Liver (tissue), 10 donors: ENCODE measurements at places on chromosomes 2 and 18. TPM values are rescaled to one million over a fixed set of nuclear protein-coding genes. Genes with fewer than 3 reads are reported as not detected.

- H3K27me3 ChIP-seq: no peaks in the 10 kb centered on the region
- no peak overlapping the region for H3K4me3 ChIP-seq
- H3K4me1 ChIP-seq: no peaks in the 10 kb centered on the region
- no peak for DNase-seq
- H3K36me3 ChIP-seq: peaks cover 3% of the 10 kb centered on the region
Observed at GRCh38 chr2:171711351-171711750, 24.1 kb downstream of the DYNC1I2 start.

GRCh38 chr2:32977228-32977758, 30.5 kb downstream of the LTBP1 start:
- peaks cover 9% of the 10 kb centered on the region for H3K4me1 ChIP-seq
- no peaks in the 10 kb centered on the region for H3K27me3 ChIP-seq
- H3K36me3 ChIP-seq: no peaks in the 10 kb centered on the region
- no peak overlapping the region for H3K4me3 ChIP-seq
- H3K27ac ChIP-seq: no peak overlapping the region

The TTC31 gene
- 9.9 TPM for total RNA-seq

The COL4A3 gene
- 2.3 TPM for total RNA-seq

DNA sequence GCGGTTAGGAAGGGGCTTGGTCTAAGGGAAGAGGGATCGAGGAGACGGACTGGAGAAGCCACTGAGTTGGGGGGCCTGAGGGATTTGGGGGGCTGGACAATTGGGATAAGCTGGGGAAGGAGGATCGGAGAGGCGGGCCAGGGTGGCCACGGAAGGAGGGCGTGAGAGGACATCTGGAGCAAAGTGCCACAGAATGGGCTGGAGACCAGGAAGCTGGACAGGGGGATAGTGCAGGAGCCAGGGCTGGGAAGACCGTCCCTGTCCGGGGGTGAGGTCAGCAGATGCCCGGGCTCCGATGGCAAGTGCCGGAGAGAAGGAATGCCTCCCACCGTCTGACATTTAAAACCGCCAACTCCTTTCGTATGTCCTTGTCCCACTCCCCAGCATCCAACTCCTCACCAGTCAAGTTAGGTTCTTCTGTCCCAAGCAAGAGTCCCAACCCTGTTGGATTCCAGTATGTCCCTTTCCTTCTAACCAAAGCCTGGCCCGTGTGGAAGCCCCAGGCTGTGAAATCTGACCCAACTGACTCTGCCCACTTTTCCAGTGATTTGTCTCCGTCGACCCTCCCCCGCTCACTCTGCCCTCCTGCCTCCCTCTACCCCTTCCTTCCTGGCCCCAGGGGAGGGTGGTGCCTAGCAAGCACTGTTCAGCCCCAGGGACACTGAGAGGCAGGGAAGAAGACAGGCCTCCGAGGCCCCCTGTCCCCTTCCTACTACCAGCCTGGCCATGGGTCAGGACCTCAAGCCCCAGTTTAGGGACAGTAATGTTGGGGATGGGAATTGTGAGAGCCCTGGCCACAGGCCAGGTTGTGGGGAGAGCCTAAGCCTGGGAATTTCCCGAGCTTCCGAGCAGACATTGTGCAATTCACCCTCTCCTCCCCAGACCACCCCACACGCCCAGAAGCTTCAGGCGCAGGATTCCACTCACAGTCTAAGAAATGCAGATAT, 31.5 kb upstream of the TMBIM1 start:
- H3K36me3 ChIP-seq: no peaks in the 10 kb centered on the region
- peak overlapping the region; percentile 86 for H3K4me3 ChIP-seq
- no peaks in the 10 kb centered on the region for H3K27me3 ChIP-seq
- peaks cover 39% of the 10 kb centered on the region for H3K4me1 ChIP-seq
- H3K27ac ChIP-seq: peak overlapping the region; percentile 86

The CTLA4 gene
- total RNA-seq: not detected

DNA sequence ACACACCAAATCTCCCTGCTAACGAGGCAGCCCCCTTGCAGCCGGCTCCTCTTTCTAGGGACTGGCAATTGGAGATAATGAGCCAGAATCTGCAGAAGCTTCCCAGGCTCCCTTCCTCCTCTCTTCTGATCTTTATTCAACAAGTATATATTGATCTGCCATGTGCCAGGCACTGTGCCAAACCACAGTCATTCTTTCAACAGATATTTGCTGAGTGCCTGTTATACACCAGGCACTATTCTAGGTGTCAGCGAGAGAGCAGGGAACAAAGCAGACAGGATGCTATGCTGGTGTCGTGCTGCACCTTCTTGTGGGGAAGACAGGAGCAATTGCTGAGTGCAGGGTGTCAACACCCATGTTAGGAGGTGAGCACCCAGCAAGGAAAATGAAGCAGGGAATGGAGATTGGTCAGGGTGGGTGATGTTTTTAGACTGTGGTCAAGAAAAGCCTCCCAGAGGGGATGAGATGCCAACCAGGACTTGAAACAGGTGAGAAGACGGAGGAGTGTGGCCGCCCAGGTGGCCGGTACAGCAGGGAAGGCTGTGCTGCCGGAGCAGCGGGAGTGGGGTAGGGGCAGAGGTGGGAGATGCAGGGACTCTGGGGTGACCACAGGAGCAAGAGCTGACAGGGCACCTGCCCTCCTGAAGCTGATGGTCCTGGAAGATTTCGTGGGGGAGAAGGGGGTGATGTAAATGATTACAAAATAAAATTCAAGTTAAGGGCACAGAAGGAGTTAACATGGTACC, 307.6 kb upstream of the RAB12 start:
- no peak for DNase-seq
- H3K36me3 ChIP-seq: no peaks in the 10 kb centered on the region
- no peak overlapping the region for H3K27ac ChIP-seq
- no peak overlapping the region for H3K4me3 ChIP-seq

GRCh38 chr18:67142604-67143003, 373.9 kb downstream of the DSEL start:
- H3K36me3 ChIP-seq: no peaks in the 10 kb centered on the region
- H3K27ac ChIP-seq: no peak overlapping the region
- H3K27me3 ChIP-seq: no peaks in the 10 kb centered on the region
- DNase-seq: no peak
- no peak overlapping the region for H3K4me3 ChIP-seq

DNA sequence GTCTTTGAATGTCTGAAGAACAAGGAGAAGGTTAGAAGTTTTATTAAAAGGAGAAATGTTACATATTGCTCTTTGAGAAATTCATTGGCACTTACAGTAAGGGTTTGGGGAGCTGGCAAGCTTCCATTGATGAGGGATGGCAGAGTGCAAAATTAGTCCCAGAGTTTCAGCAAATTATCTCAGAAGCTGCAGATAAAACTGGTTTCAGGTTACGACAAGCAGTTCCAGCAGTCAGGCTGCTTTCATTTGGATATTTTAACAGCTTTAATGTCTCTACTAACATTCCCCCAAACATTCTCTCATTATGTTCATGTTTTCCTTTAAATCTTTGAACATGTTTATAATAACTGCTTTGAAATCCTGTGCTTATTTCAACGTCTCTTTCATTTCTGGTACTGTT, 153.1 kb downstream of the TTC27 start:
- no peak for DNase-seq
- H3K4me1 ChIP-seq: no peaks in the 10 kb centered on the region
- no peaks in the 10 kb centered on the region for H3K27me3 ChIP-seq
- no peak overlapping the region for H3K4me3 ChIP-seq
- H3K27ac ChIP-seq: no peak overlapping the region
- H3K36me3 ChIP-seq: no peaks in the 10 kb centered on the region

- H3K4me1 ChIP-seq: no peaks in the 10 kb centered on the region
- no peak for DNase-seq
- no peaks in the 10 kb centered on the region for H3K36me3 ChIP-seq
- H3K27ac ChIP-seq: no peak overlapping the region
- no peak overlapping the region for H3K4me3 ChIP-seq
- H3K27me3 ChIP-seq: no peaks in the 10 kb centered on the region
Observed at GRCh38 chr2:26537069-26537825, 59.3 kb upstream of the OTOF start.

The ZSWIM2 gene
- not detected for total RNA-seq

The CDH19 gene
- 0.65 TPM for total RNA-seq

DNA sequence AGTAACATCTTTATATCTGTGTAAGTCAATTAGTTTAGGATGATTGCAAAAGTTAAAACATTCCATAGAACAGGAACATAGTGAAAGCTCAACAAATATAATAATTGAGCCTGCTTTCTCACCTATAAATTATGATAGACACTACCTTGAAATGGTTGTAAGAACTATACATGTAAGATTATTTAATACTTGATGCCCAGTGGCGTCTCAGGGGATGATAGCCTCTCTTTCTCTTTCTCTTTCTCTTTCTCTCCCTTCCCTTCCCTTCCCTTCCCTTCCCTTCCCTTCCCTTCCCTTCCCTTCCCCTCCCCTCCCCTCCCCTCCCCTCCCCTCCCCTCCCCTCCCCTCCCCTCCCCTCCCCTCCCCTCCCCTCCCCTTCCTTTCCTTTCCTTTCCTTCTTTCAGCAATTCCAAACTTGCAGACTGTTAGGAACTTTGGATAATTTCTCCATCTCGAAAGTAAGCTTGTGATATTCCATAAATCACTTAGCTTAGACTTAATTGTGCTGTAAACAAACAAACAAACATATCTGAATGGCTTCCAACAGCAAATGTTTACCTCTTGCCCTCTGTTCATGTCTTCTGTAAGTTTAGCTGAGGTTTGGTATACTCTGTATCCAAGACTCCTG, 1102.7 kb downstream of the TSN start:
- no peaks in the 10 kb centered on the region for H3K4me1 ChIP-seq
- no peak overlapping the region for H3K4me3 ChIP-seq
- H3K27ac ChIP-seq: no peak overlapping the region

The TCF4 gene
- total RNA-seq: 15.3 TPM

- no peak overlapping the region for H3K27ac ChIP-seq
- no peaks in the 10 kb centered on the region for H3K36me3 ChIP-seq
- no peak for DNase-seq
Observed at GRCh38 chr2:39514825-39515224, 77.7 kb upstream of the MAP4K3 start.

DNA sequence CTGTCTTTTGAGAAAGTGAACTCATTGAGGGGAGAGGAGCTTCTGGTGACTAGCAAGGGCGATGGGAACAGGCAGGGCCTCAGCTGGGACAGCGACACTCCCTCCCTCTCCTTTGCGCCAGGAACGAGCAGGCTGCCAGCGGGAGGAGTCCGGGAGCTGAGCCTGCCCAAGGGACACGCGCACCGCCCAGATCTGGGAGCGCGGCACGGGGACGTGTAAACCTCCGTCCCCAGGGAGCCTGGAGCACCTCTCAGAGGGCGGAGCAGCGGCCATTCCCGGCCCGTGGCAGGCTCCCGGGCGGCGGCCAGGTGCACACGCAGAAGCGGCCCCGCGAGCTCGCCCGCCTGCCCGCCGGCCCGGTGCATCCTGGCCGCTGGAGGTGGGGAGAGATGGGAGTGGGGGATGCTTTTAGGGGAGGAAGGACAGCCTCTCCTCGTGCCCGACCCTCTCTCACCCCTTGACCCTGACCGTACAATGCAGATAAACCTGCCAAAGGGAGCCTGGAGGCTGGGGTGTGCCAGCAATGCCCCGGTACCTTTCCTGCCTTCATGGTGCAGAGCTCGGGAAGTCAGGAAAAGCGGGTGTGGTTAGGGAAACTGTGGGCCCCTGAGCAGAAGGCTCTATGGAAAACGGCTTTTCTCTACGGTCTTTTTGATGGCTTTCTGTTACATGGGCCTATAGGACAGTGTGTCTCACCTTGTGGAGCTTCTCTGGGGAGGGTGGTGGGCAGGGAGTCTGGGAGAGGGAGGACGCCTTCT, 2.2 kb downstream of the AQP4 start:
- H3K27me3 ChIP-seq: no peaks in the 10 kb centered on the region
- no peaks in the 10 kb centered on the region for H3K36me3 ChIP-seq
- H3K4me3 ChIP-seq: no peak overlapping the region
- no peak overlapping the region for H3K27ac ChIP-seq

The RESP18 gene
- total RNA-seq: not detected

The SERPINB13 gene
- not detected for total RNA-seq

- H3K27me3 ChIP-seq: no peaks in the 10 kb centered on the region
- no peaks in the 10 kb centered on the region for H3K36me3 ChIP-seq
- peak; percentile 19 for DNase-seq
- H3K27ac ChIP-seq: no peak overlapping the region
- no peaks in the 10 kb centered on the region for H3K4me1 ChIP-seq
Observed at GRCh38 chr2:236289766-236290462, 25.7 kb upstream of the ASB18 start.

- H3K4me3 ChIP-seq: no peak overlapping the region
- H3K27me3 ChIP-seq: no peaks in the 10 kb centered on the region
Observed at GRCh38 chr2:16948053-16948452, 282.4 kb upstream of the CYRIA start.

The CROCC2 gene
- total RNA-seq: under 0.01 TPM

The ZNF142 gene
- total RNA-seq: 7.4 TPM

The ANKMY1 gene
- 12.8 TPM for total RNA-seq

- peak; percentile 40 for DNase-seq
- H3K4me3 ChIP-seq: peak overlapping the region; percentile 39
- H3K27me3 ChIP-seq: no peaks in the 10 kb centered on the region
- H3K4me1 ChIP-seq: peaks cover 9% of the 10 kb centered on the region
Observed at GRCh38 chr2:232502911-232503808, 15.5 kb upstream of the ECEL1 start.

The ADRA2B gene
- 1.3 TPM for total RNA-seq

DNA sequence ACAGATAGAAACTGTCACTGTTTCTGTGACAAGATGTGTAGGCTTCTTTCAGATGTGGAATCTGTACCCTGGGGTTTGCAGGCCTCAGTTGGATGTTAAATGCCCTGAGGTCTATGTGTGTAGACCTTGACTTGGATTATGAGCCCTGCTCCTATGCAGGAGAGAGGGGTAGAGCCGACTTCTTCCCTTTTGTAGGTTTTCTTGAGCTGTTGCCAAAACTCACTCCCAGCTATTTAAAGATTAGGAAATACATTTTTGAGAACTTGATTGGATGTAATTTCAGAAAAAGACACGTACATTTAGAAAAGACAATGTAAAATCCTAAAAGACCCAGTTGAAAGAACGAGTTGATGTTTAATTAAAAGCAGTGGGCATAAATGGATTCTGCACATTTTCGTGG, 374.8 kb downstream of the SLC4A3 start:
- no peak for DNase-seq
- H3K27me3 ChIP-seq: no peaks in the 10 kb centered on the region
- H3K4me1 ChIP-seq: no peaks in the 10 kb centered on the region

The DNER gene
- not detected for total RNA-seq

DNA sequence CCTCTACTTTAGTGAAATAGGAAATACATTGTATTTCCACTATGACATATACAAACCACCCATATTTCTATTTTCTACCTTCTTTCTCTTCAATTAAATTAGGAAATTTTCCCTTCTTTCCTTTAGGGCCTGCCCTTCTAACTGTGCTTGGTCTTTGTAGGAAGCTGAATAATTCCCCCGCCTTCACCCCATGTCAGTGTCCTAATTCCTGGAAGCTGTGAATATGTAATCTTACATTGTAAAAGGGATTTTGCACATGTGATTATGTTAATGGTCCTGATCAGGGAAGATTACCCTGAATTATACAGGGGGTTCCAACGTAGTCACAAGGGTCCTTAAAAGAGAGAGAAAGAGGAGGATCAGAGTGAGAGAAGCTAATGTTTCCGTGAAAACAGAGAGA, 40.2 kb downstream of the GRB14 start:
- no peak overlapping the region for H3K27ac ChIP-seq
- H3K36me3 ChIP-seq: no peaks in the 10 kb centered on the region
- no peaks in the 10 kb centered on the region for H3K27me3 ChIP-seq
- DNase-seq: no peak
- H3K4me3 ChIP-seq: no peak overlapping the region

The NIFK gene
- total RNA-seq: 13.4 TPM
